Occipital lobe (tissue), 3 donors: ENCODE measurements at places on chromosomes 4 and X.

DNA sequence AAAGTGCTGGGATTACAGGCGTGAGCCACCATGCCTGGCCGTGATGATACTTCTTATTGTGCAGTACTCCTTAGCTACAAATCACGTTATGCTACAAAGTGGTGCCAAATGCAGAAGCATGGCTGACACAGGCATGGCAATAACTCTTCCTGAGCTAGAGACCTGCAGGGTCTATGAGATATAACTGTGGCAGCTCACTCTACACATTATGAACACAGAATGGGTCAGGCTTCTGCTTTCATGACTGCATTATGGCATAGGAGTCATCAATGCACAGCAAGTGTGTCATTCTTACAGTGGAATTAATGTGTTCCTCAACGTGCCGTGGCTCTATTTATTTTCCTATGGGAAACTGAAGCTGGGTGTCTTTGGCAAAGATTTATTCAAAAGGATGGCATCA lies 64.5 kb downstream of the UGT8 start:
- no peak for DNase-seq

- DNase-seq: no peak
Observed at GRCh38 chrX:25762656-25763055, 375.5 kb upstream of the MAGEB18 start.

- no peak for DNase-seq
Observed at GRCh38 chrX:154515090-154515965, 704 bp downstream of the FAM3A start.

DNA sequence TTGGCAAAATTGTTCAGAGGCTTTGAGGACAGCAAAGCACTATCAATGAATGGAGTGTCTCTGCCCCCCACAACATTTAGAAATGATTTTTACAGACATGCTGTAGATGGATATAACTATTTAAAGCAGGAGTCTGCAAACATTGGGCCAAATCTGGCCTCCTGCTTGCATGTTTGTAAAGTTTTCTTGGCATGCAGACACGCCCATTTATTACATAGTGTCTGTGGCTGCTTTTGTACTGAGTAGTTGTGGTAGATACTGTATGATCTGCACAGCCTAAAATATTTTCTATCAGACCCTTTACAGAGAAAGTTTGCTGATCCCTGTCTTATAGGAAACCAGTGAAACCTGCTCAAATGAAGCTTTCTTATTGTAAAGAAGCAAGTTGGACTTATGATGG lies 45.5 kb upstream of the PHEX start:
- no peak for DNase-seq

DNA sequence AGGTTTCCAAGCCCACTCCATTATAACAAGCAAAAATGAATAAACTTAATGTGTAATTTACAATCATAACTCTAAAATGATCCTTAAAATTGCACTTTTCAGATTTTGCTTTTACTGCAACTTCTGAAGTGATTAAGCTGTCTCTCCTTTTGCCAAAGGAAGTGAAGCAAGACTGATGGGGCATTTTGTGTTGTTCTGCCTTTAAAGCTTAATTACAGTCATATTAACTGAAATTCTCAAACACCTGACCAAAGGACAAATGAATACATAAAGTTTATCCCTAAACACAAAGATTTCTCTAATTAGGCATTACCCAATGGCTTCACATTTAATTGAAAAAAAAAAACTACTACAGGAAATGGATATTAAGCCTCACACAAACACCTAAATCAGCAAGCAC lies 101.8 kb downstream of the ATP11C start:
- no peak for DNase-seq

GRCh38 chrX:122135070-122135469 lies 1049.0 kb upstream of the GRIA3 start:
- DNase-seq: no peak

GRCh38 chrX:10728806-10729389 lies 108.5 kb upstream of the MID1 start:
- no peak for DNase-seq

DNA sequence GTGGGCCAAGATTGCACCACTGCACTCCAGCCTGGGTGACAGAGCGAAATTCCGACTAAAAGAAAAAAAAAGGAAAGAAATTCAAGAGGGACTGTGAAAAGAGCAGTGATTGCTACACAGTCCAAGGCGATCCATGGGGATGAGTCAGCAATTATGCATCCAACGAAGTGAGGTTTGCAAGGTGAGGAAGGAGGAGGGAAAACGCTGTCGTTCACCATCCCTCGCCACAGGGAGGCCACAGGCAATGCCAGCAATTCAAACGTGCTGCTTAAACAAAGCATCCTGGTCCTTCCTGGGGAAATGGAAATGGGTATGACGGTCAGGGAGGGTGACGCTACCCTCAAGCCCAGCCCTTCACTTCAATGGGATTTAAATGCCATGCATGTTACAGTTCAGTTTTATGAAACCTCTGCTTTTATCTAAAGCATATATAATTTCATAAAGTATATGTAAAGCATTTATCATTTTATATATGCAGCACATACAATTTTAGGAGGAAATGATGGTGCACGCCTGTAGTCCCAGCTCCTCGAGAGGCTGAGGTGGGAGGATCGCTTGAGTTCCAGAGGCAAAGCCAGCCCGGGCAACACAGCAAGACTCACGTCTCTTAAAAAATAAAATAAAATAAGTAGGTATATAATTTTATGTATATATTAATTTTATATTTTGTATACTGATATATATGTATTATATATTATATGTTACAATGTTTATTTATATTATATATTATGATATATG lies 108.7 kb downstream of the DHRSX start:
- DNase-seq: no peak

DNA sequence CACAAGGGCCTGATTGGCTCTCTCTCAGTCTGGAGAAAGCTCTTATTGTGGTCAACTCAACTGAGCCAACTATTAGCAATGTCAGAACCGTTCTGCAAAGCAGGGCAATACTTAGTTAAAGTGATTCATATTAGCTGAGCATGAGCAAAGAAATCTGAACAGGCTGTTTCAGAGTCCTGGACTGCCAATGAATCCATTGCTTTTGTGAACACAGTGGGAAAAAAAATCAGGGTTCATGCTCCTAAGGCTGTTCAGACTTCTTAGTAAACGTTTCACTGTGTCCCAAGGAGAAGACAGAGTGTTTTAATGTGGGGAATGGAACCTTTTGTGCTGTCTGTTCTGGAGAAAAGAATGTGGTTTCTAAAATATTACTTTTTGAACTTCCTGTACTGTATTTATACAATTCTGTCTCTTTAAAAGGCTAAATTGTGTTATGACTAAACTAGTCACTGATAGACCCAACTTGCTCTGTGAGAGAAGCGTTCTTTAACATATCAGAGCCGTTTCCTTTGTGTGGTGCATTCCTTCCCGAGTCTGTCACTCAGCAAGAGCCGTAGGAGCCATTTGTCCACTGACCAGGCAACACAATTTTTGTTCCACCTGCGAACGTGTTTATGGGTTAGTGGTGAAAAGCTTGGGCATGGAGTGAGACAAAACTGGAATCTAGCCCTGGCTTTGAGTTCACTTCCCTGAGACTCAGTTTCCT lies 366.1 kb downstream of the FBXO8 start:
- DNase-seq: no peak

DNA sequence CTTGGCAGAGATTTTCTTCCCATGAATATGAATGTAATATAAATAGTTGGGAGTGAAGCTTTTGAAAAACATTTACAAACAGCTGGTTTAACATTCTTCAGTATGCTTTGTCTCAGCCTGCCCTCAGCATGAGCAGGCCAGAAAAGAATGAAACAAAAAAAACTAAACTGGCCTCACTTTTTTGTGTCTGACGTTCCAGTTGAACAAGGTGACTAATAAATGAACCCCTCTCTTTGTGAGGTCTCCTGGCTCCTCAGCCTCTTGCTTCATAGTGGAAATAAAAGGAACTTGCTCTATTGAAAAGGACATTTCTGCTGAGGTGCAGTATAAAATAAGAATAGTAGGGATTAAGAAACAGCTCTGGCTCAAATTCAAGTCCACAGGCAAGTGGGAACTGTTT lies 9.4 kb downstream of the CHST7 start:
- no peak for DNase-seq

GRCh38 chr4:183670251-183670650 lies 11.2 kb downstream of the TRAPPC11 start:
- no peak for DNase-seq

DNA sequence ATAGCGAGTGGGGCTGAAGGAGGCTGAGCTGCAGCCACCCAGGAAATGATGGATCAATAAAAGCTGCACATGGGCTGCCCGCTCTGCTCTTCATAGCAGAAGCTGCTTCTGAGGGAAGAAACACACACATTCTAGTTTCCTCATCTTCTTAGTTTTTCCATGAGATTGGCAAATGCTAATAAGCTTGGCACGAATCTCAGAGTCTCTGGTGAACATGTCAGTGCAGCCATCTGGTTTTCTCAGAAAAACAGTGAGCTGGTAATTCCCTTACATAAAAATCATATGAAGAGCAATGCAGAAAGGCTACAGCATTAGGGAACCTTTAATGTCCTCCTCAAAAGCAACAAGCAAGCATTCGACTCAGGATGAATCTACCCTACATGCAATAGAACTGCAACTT lies 69.9 kb downstream of the GATB start:
- DNase-seq: no peak

- DNase-seq: no peak
Observed at GRCh38 chrX:128897621-128898020, 625.7 kb downstream of the SMARCA1 start.

DNA sequence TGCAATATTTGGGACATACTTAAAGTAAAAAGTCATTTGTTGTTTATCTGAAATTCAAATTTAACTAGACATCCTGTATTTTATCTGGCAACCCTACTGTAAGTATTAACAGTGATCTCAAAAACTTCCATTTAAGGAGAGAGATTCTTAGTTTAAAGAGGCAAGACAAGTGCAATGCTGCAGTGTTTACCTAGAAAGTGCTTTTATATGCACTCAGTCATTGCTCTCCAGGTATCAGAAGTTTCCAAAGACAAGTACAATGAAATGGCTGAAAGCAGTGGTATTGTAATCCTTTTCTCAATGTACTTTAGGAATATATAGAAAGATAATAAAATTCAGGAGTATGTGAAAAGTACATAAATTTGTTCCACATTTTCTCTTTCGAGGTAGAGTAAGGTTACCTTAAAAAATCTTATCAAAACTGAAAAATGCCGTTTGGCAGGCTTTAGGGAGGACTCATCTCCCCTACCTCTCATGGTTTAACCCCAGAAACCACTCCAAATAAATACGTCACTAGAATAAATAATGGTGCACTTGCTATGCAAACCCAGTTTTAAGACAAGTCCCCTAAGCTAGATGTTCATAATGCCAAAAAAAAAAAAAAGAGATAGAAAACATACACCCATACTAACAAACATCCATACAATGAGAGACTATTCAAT lies 45.7 kb downstream of the ELF2 start:
- DNase-seq: no peak

- DNase-seq: no peak
Observed at GRCh38 chr4:175034986-175035705, 117.0 kb downstream of the ADAM29 start.

DNA sequence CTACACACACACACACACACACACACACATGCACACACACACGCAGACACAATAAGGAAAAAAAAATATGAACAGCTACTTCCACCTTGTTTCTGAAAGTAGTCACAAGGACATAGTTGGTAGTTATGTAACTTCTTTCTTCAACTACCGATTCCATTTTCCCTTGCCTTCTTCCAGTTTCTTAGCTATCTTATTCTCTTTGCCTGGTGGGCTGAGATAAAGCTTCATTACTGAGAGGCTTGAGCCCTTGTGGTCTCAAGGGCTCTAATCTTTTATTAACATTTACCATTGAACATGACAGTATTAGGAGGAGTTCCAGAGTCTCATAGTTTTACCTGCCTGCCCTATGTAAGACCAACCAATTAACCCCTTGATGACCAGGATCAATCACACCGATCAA lies 8.9 kb upstream of the SMIM10 start:
- no peak for DNase-seq

DNA sequence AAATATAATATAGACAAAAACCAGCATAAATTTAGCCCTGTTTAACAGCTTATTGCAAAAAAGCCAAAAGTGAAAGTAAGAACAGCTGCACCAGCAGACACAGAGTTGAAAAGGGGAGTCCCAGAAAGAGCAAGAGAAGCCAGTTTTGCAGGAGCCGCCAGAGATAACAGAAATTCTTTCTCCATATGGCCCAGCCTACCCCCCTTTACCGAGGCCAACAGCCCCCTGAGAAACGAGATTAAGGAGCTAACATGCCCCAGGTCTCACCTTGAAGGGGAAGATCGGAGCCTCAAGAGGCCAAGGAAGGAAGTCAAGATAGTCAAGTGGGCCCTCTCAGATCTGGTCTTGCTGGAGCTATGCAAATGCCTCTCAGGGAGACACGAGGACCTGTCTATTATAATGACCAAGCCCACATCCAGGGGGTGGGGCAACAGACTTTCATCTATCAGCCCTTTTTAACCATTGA lies 4.8 kb downstream of the ACOX3 start:
- no peak for DNase-seq

- no peak for DNase-seq
Observed at GRCh38 chr4:147723326-147723725, 8.6 kb upstream of the ARHGAP10 start.

- DNase-seq: no peak
Observed at GRCh38 chrX:53357799-53358530, 64.5 kb downstream of the SMC1A start.

DNA sequence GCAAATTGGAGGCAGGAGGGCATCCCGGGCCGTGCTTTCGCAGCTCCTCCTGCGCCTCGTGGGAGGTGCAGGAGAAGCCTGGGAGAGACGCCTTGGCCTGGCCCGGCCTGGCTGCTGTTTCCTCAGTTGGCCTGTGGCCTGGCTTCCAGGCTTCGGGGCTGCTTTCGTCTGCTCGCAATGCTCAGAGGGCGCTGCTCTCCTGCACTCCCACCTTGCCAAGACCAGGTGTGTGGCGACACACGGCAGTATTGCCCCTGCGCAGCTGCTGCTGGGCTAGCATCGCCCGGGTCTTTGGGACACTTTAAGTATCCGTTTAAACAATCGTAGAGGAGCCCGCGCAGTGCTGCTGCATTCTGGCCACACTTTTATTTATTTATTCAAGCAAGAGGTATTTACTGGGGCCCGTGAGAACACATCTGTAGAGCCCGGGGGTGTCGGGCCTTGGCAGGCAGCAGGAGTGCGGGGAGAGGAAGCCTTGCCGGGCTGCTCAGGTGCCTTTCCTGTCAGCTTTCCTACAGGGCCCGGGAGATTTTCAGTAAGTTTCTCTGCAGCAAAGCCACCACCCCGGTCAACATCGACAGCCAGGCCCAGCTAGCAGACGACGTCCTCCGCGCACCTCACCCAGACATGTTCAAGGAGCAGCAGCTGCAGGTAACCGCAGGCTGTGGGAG lies 26.2 kb upstream of the HGFAC start:
- no peak for DNase-seq

DNA sequence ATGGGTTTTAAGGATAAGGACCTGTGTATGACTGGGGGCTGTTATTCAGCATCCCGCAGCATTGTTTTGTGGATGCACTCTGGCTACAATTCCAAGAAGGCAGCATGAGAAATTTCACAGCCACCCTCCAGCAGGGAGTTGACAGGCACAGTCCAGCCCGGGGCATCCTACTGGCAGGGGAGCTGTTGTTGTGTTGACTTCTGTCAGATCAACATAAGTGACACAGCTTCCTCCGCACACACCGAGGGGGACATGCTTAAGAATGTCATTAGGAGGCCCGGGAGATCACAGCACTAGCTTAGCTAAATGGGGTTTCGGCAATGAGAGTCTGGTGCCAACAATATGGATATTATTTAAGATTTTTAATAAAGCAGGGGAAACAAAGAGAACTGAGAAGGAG lies 326.5 kb downstream of the ASMT start:
- no peak for DNase-seq
